Ecto neural progenitor cell (in vitro differentiated cells): ENCODE measurements at places on chromosomes 2 and 18.

DNA sequence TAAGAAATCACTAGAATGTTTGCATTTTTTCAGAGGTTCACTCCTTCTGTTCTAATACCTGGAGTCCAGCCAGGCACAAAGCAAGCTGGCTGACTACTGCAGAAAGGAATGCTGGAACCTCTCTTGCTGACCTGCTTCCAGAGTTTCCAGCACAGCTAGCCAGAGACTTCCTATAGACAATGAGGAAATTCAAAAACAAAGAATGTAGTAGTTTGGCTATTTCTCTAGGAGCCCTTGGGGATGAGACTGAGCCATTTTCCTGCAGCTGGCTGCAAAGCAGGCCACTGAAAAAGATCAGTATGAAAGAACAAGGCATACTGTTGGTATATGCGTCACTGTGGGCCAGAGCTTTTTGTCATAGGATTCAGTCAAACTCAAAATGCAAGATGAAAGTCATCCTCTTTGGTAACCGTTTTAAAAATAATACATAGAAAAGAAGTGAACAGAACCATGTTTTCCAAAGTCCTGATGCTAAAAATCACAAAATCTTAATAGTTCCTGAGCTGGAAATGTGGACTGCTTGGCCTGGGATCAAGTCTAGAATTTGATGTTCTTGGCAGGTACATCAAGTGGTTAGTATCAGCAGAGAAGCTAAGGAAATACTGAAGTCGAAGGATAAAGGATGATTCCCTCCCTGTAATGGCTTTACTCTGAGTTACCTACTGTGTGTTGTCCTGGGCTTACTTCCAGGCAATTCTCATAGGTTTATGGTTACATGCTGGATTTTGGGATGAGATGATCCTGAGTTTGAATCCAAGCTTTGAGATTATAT lies 9.0 kb upstream of the DSEL start:
- no peak for DNase-seq

DNA sequence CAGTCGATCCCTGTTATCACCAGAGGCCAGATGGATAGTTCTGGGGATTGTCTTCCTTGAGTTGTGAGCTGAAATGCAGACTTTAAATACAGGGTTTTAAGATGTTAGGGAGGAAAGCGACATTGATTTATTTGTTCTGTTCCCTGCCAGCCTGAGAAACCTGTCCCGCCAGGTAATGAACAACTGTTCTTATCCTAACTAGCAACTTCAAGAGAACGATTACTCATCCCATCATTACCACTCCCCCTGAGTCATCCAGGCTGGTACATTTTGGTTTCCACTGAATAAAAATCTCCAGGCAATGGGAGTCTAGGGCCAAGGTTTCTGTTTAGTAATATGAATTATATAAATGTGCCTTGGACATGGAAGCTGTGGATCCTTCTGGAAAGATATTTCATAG lies 131.2 kb downstream of the LYPD6B start:
- DNase-seq, result no peak

GRCh38 chr18:76565238-76566173 lies 70.5 kb upstream of the ZNF516 start:
- peak; percentile 74 for DNase-seq

GRCh38 chr18:22465859-22466457 lies 48.2 kb upstream of the CTAGE1 start:
- no peak for DNase-seq

GRCh38 chr2:150911766-150912280 lies 349.8 kb downstream of the RBM43 start:
- DNase-seq, result no peak

GRCh38 chr2:117794668-117795067 lies 19.8 kb upstream of the DDX18 start:
- no peak for DNase-seq

DNA sequence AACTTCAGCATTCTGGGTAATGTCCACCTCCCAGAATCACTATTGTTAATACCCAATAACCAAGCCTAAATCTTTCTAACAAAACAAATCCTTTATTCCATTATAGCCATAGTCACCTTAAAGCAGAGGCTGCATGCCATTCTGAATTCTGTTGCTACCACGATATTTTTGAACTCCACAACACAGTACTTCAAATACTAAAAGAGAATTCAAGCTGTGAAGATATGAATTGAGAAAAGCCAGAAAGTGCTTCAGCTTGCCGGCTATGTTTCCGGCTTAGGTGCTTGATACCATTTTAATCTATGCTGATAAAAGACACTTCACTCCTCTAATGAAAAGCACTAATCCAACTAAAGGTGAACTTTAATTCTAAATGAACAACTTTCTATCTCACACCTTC lies 41.3 kb downstream of the GAREM1 start:
- DNase-seq, result no peak

DNA sequence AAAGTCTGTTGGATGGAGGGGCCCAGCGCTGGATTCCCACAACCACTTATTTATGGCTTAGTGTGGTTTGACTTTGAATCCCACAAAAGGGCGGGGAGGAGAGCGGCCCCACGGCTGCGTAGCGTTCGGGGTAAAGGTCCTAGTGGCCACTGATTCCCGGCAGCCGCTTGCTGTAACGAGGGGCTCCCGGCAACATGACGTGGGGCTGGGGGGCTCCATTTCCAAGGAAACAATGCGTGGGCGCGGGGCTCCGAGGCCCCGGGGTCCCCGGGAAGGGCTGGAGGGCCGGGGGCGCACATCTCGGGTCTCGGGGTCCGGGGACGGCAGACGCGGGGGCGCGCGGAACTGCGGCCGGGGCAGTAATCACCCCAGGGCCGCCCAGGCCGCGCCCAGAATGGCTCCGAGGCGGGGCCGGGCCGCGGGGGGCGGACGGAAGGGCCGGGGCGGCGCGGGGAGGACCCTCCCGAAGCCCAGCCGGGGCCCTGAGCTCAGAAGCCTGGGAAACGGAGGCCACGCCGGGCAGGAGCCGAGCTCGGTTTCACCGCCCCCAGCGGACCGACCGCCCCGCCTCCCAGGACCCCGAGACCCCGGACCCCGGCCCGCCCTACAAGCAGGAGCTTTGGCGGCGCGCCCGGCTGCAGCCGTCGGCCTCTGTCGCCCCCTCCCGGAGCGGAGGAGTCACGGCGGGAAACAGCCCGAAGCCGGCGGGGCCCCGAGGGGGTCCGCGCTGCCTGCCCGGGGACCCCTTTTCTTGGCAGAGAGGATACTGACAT lies 11.9 kb upstream of the MLPH start:
- peak; percentile 93 for DNase-seq

DNA sequence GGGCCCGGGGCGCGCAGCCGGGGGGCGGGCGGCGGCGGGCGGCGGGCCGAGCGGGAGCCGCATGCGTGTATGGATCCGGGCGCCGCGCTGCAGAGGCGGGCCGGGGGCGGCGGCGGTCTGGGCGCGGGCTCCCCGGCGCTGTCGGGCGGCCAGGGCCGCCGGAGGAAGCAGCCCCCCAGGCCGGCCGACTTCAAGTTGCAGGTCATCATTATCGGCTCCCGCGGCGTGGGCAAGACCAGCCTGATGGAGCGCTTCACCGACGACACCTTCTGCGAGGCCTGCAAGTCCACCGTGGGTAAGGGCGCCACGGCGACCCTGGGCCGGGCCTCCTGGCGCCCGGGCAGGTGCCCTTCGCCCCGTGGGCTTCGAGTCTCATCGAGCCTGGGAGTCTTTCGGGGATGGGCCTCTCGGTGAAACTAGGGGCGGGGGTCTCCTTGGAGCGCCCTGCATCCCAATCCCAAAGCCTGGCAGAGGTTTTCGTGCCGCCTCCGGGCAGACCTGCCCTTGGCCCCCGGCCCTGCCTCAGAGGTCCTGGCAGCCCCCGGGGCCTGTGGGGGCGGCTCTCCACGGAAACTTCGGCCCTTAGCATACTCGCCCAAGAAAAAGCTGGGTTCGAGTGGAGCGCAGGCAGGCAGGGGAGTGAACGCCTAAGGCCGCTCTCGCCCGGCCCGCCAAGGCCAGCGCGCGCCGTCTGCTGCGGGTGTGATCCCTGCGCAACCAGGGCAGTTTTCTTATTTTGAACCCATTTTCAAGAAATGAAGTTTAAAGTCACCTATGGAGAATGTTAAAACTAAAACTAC lies 622 bp downstream of the RAB12 start:
- peak; percentile 59 for DNase-seq
